ENCODE measurements at places on chromosomes 16 and 17.

DNA sequence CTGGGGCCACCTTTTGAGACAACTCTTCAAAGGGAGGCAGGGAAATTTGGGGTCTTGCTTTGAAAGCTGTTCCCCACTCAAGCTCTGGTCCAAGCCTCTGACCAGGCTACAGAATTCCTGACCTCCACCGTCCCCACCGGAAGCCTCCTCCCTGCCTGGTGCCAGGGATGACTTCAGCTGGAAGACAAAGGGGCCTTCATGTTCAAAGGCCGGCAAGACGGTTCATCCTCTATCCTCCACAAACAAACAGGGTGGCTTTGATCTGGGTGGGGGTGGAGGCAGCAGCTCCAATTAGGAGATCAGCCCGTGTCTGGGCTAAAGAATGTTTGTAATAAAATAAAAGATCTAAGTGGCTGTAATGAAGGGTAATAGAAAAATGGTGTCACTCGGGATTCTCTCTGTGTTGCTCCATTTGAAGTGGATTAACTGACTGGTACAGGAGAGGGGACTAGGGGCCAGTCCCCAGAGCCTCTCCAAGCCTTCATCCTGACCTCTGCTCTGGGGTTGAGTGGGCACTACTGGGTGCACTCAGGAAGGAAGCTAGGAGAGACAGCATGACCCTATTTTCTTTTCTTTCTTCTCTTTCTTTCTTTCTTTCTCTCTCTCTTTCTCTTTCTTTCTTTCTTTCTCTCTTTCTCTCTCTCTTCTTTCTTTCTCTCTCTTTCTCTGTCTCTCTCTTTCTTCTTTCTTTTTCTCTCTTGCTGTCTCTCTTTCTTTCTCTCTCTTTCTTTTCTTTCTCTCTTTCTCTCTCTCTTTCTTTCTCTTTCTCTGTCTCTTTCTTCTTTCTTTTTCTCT, 27.5 kb upstream of the NKD1 start:
- no peak for DNase-seq

- no peak for DNase-seq
These were observed 991 bp upstream of the MYH10 start for GRCh38 chr17:8631554-8631877.

DNA sequence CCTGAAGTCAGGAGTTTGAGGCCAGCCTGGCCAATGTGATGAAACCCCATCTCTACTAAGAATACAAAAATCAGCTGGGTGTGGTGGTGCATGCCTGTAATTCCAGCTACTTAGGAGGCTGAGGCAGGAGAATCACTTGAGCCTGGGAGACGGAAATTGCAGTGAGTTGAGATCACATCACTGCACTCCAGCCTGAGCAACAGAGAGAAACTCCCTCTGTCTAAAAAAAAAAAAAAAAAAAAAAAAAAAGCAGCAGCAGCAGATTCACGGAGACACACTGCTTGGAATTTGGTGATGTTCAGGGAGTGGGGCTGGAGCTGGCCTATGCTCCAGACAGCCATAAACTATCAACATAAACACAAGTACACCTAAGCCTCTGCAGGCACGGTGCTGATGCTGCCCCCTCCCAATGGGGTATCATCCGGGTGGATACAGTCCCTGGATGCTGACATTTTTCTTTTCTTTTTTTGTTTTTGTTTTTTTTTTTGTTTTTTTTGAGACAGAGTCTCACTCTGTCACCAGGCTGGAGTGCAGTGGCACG, 39.6 kb upstream of the RHOT1 start:
- DNase-seq: no peak

DNA sequence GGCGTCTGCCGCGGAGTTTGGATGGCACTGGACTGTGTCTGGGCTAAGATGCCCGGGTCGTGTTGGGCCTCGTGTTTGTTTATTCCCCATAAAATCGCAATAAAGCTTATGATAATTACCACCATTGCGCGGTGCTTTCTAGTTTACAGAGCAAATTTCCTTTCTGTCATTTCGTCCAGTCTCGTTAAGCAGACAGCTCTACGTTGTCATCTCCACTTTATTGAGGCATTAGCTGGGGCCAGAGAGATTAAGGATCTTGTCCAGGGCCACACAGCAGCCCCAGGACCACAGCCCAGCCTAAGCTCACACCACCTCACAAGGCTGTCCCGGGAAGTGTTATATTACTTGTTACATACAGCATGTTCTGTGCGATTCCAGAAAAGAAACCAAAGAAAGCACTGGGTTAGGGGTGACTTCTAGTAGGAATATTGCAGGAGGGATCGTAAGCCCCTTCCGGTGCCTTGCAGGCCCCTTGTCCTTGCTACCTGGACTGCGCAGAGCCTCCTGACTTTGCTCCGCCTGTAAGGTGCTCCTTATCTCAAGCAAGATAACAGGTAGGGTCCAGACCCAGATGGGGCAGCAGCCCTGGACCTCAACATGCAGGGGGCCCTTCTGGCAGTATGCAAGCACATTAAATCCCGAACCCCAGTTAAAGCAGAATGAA, 6.3 kb downstream of the NOS2 start:
- no peak for DNase-seq

GRCh38 chr16:86303787-86304678, 206.3 kb upstream of the FOXF1 start:
- no peak for DNase-seq

- DNase-seq: no peak
These were observed 2.3 kb downstream of the E2F4 start for GRCh38 chr16:67194260-67194659.

DNA sequence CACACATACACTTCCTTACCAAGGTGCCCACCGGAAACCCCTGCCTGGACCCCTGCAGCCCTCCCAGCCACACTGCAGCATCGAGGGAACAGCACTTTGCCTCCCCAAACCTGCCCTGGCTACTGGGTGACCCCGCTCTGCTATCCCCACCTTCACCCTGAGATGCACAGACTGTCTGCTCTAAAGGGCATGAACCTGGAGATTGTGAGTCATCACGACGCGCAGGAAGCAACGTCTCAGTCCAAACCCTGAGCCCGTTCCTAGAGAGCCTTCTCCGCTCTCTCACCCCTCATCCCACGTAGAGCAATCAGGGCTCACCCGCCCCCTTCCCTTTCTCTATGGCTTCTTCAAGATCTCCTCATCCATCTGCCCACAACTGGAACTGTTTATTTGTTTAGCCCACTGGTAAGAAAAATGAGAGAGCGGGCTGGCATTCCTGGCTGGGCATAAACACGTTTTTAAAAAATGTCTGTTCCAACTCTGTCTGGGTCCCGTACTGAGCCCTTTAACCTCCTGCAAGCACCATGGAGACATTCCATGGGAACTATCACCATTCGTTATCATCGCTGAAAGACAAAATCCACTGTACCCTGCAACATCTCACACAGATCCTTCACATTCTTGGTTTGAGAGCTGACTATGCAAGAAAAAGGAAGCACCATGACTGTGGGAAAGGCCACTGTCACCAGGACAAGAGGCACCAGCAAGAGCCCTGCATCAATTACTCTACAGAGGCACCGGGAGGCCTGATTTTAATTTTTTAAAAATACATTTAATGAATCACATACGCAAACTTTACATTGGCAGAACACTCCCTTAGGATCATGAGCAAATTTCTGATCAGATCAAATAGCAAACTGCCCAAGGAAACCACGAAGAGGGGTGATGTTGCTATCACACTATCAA, 28.2 kb downstream of the ZFHX3 start:
- no peak for DNase-seq

DNA sequence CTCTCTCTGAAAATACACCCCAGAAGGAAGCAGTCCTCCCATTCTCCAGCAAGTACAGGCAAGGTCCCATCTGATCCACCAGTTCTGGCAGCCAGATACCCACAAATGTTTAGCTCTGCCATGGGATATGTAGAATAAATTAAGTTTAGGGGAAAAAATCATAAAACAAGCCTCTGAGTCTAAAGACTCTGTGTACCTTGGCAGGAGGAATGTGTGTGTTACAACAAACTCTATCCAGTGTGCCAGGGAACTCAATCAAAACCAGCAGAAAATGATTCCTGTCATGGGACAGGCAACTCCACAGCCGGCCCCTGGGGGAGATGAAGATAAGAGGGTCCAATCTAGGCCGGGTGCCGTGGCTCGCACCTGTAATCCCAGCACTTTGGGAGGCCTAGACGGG, 73.4 kb downstream of the MRM3 start:
- no peak for DNase-seq

- DNase-seq: peak; percentile 19
These were observed 32.9 kb downstream of the KSR1 start for GRCh38 chr17:27489045-27489715.

GRCh38 chr17:38419508-38419981, 8.7 kb upstream of the ARHGAP23 start:
- DNase-seq: no peak

DNA sequence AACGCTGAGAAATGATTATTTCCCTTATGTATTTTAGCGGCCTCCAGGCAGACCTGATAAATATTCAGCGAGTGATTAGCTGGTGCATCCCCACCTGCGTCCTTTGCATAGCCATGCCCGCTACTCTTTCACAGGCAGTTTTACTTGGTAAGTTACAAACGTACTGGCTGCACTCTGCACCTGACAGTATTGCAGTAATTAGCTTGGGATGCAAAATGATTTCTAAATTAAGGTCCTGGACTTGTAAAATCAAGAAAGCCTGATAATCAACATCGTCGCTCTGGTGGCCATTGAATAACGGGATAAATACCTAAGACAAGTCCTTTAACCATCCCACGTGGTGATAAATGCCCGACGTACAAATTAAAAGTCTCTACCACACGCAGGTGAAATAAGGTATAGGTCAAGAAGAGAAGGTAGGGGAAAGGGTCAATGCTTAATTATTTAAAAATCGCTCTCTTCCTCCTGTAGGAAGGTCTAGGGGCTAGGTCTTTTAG, 998 bp upstream of the PRKCA start:
- no peak for DNase-seq

- DNase-seq: no peak
These were observed 12.8 kb downstream of the ADORA2B start for GRCh38 chr17:15957608-15958307.

DNA sequence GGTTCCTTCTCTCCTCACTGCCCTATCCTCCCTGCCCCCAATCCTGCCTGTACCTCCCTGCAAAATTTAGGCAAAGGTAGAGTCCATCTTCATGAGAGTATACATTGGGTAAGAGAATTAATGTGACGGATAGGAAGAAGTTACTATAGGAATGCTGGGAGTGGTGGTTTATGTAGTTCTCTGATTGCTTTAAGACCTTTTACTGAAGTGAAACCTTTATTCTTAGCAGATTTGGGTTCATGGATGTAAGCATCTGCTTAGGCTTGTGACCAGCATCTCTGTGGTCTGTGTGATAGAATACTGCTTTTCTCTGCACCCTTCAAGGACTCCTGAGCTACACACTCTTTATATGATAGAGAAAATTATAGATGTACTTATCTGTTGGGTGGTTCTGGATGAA, 127.3 kb downstream of the PRKCA start:
- DNase-seq: no peak

DNA sequence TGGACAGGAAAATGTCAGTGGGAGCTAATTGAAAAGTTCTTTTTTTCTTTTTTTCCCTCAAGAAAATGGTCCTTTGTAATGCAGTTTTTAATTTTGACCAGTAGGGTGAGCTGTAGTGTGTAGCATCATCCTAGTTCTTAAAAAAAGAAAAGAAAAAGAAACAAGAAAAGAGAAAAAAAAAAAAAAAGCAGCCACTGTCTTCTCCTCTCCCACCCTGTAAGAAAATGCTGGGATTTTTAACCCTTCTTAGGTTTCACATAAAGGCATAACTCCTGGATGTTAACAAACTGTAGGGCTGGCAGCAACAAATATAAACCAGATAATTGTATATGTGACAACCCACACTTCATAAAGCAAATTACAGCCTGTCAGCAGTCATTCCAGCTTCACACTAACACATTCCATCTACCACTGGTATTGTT, 78.1 kb downstream of the SKAP1 start:
- no peak for DNase-seq

DNA sequence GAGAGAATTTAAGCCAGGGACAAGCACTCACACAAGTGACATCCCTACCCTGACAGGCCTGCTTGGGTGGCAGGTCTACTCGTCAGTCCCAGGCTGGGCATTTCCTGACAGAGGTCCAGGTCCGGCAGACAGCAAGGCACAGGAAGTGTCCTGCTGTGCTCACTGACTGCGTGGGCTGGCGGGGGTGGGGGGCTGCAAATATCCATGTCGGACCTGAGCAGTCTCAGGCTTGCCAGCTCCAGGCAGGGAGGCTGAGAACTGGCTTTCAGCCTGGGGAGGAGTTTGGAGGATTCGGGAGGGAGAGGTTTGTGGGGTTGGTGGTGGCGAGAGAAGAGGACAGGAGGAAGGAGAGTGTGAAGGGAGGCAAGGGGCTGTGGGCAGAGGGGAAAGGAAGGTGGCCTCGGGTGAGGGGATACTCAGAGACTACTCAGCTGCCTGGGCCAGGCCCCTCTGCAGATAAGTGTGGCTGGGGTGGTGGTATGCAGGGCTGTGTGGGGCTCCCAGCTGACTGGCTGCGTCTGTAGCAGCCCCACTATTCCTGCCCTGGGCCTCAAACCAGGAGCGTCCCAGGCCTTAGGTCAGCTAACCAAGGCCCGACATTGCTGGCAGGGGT, 7.8 kb downstream of the HIC1 start:
- DNase-seq: no peak

DNA sequence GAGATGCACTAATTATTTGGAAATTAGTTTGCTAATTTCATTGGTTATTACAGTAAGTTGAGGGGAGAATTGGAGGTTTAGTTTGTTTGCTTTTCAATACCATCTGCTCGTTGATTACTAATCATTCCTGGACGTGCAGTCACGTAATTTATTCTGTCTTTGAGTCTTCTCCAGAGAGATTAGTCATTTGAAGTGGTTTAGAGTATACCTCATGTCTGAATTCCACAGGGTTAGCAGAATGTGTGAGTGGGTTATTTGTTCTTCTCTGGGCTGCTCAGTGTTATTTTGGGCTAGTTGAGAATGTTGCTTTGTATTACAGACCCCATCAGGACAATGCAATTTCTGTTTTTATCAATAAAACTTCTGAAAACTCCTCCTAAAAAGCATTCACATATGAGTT, 265.0 kb downstream of the RBFOX1 start:
- DNase-seq: no peak

GRCh38 chr16:63416712-63417111, 1380.5 kb upstream of the CDH8 start:
- DNase-seq: no peak

GRCh38 chr16:75667503-75667902, 9.3 kb downstream of the CPHXL2 start:
- DNase-seq: no peak

- DNase-seq: no peak
These were observed 282.2 kb downstream of the MAF start for GRCh38 chr16:79318143-79318899.

- DNase-seq: no peak
These were observed 41.3 kb upstream of the NLK start for GRCh38 chr17:28001149-28001548.
